ENCODE measurements at places on chromosomes 4 and X. TPM values are rescaled to one million over a fixed set of nuclear protein-coding genes. Genes with fewer than 3 reads are reported as not detected.

DNA sequence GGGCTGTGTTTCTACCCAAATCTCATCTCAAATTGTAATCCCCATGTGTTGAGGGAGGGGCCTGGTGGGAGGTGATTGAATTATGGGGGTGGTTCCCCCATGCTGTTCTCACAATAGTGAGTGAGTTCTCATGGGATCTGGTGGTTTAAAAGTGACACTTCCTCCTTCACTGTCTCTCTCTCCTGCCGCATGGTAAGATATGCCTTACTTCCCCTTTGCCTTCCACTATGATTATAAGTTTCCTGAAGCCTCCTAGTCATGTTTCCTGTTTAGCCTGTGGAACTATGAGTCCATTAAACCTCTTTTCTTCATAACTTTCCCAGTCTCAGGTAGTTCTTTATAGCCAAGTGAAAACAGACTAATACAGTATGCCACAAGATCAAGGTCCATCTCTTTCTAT lies 70.0 kb upstream of the MSX1 start:
- DNase-seq = no peak

DNA sequence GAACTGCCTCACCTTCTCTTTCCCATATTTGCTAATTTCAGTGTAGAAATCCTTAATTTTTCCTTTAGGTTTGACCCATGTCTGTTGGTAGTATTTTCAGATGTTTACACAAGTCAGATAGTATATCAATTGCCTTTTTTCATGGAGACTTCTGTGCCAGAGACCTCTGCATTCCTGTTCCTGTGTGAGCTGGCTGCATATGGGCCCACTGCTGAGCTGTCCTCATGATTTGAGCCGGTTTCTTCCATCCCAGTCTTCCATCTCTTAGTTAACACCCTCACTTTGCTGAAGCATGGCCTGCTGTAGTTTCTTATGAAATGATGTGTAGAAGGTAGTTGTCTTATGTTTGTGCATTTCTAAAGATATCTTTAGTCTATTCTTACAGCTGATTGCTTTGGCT lies 40.0 kb downstream of the CDS1 start:
- DNase-seq = no peak

Gene HSFX2
- not detected for total RNA-seq

Gene FOXR2
- not detected for total RNA-seq

GRCh38 chr4:183352546-183352945 lies 30.3 kb upstream of the CLDN24 start:
- no peak for DNase-seq

GRCh38 chr4:56908206-56909085 lies 746 bp downstream of the REST start:
- no peak for DNase-seq

GRCh38 chr4:34289489-34289888 lies 1954.8 kb downstream of the ARAP2 start:
- DNase-seq = no peak

DNA sequence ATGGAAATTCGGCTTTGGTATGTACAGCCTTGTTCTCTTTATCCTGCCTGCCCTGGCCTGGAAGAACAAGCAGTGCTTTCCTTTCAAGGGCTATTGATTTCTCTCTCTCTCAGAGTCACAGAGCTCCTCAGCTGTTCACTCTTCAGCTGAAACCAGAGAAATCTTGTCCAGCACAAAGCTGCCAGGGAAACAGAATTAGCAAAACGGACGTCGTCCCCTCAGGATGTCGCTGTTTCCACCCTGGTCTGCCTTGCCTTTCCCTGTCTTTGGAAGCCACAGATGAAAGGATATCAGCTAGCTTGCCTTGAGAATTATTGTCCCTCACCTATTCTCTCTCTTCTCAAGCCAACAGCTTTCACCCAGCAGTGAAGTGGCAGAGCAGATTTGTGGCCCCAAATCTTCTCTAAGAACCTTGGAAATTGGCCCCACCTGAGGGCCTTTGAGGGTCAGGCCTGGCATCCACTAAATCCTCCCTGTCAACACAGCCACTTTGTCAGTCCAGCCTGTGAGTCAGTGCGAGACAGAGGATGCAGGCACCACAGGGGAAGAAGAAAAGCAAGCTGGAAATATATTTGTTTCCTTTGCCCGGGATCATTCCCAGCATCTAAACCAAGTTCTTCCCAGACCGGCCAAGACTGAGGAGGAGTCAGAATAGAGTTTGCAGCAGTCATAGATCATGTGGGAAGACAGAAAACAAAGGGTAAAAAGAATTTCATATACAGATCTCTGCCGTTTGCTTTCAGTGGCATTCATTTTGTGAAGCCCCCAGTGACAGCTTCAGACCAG lies 63.8 kb upstream of the MTM1 start:
- DNase-seq = no peak

DNA sequence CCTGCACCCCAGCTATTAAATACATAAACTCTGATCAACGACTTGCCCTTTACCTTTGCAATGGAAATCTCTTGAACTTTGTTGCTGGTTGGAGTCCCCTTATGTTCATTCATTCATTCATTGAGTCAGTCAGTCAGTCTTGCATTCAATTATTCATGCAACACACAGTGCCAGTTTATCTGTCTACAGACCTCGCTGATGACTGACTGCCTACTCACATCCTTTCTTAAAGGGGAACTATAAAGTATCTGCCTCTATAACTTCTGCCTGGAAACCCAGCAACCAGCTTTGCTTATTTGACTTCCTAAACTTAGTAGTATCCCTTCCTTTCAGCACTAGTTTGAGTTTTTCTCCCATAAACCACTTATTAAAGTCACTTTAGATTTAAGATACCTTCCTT lies 620.8 kb upstream of the ADGRL3 start:
- DNase-seq = no peak
